ENCODE measurements at places on chromosomes 1 and 21.

- DNase-seq = no peak
These were observed 113.1 kb upstream of the LMO4 start for GRCh38 chr1:87215592-87215991.

DNA sequence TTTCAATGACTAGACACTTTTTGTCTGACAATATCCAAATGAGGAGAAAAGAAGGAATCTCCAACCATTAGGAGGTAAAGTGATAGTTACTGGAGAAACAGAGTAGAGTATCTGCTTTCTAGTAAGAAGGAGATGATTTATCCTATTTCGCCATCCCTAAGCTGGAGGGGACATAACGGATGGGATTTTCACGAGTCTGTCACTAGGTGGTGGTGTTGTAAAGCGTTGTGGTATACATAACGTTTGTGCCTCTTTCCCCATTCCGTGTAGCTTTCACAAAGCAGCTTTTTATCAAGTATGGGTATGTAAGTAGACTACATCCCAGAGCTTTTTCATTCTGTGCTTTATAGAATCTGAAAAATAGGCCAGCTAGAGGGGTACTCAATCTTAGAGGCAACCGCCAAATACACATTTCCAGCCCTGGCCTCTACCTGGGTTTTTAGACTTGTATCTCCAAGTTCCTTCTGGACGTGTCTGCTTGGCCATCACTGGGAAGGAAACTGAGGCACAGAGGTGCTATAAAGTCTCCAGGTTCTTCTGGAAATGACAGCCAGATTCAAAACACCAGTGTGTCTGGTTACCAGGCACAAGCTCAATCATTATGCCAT is 33.3 kb upstream of the FAM3B start:
- DNase-seq = no peak

GRCh38 chr1:10685196-10685807 is 111.1 kb downstream of the CASZ1 start:
- DNase-seq = no peak

- no peak for DNase-seq
These were observed 35.8 kb downstream of the RIPK4 start for GRCh38 chr21:41731081-41731480.

- DNase-seq = no peak
These were observed 107.0 kb downstream of the NME7 start for GRCh38 chr1:169260478-169261151.

GRCh38 chr1:111990026-111990877 is 784 bp upstream of the KCND3 start:
- peak; percentile 50 for DNase-seq

DNA sequence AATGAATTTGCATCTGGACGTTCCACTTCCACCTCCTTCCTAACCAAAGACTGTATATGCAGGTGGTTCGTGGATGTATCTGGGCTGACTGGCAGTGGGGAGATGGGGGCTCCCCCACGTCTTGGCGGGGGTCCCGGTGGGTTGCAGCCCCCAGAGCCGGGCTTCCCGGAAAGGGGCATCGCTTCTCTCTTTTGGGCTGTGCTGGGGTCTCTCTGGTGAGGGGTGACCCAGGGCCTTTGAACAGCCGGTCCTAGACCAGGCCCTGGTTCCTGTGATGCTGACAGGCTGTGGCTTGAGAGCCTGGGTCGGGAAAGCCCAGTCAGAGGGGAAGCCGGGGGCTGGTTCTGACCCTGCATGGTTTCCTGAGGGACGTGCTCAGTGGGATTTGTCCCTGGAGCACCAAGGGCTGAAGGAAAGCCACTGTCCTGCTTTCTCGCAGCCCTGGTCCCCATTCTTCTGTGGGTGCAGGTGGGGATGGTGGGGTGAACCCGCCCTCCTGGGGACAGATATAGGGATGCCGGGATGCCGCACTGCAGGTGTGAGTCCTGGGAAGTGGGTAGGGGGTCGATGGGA is 29.8 kb downstream of the COL18A1 start:
- DNase-seq = no peak

- DNase-seq = no peak
These were observed 143.6 kb downstream of the SLC45A1 start for GRCh38 chr1:8461351-8462110.
